ENCODE measurements at places on chromosomes 6 and 20.

GRCh38 chr20:62812181-62812906 lies 4.5 kb upstream of the COL9A3 start:
- no peak for DNase-seq

- DNase-seq, result no peak
These were observed 429.5 kb upstream of the ARID1B start for GRCh38 chr6:156347656-156348055.

GRCh38 chr6:85942844-85943243 lies 300.2 kb upstream of the SYNCRIP start:
- DNase-seq, result no peak

- DNase-seq, result no peak
These were observed 3.2 kb upstream of the ANKRD60 start for GRCh38 chr20:58231683-58232082.

- no peak for DNase-seq
These were observed 68.9 kb downstream of the PERP start for GRCh38 chr6:138038142-138038870.

DNA sequence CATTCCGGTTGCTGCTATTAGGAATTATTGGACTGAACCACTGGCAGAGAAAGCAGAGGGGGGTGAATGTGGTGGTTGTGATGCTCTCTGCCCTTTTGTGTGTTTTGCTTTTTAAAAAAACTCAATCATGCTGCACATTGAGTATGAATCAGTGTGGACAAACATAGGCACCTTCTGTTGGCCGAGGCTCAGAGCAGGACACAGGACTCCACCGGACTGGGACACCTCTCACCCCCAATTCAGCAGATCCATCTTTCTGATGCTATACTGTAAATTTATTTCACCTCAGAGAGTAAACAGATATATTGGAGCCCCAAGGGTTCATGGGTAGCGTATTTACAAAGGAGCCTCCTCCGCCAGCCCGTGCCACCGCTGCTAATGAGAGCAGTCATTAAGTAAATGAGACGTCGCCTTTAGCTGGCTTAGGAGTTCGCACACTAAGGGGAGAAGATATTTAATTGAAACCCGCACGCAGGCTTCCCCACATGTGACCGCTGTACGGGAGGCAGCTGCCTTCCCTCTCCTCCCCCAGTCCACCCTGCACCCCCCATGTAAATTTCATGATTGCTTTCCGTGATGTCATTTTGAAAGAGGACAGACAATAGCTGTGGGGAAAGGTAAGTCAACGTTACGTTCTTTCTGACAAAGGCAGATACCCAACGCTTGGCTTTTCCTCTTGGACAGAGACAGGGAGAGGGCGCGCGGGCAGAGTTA lies at the start of gene MYT1:
Gene MYT1 (plus strand): TSS at position 330 of the 714 bp plus-strand sequence. CDS start 34,410 bp downstream, outside the sequence.
- no peak for DNase-seq

DNA sequence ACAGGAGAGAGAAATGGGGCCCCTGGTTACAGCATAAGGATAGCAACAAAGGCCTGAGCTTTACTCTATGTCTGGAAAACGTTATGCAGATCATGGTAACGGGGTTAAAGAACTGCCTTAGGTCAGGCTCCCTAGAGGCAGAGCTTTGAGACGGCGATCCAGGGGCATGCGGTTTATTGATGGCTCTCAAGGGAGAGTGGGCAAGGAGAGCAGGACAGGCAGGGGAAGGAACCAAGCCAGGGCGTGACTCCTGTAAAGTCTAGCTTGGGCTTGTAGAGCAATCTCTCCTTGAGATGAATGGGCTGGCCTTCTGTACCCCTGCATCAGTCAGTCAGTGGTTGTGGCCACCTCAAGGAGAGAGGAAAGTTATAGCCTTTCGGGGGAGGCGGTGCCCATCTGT lies 12.5 kb upstream of the FERMT1 start:
- peak; percentile 17 for DNase-seq

GRCh38 chr20:56955680-56956079 lies 310.8 kb downstream of the BMP7 start:
- no peak for DNase-seq

DNA sequence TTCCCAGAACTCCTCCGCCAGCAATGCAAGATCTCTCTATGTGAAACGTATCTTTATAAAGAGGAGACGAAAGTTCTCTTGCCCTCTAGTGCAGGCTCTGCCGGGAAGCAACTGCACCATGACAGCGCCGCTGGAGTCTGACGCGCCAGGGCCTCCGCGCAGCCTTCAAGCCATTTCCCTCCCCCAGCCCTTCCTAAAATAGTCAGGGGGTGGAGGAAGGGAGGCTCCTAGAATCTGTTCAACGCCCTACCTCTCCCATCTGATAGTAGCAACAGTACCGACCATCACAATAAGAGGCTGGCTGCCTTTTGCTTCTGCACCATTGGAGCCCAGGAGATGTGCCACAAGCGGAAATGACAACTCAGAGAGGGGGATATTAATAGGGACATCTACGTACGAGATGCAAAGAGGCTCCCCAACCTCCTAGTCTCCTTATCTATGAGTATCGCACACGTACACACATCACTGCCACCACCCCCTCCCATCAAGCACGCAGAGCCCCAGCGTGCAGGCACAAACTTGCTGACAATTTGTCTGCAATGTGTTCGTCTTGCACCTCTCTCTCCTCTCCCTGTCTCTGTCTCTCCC lies 1.0 kb downstream of the SYNE1 start:
- DNase-seq, result peak; percentile 37

GRCh38 chr6:110728501-110728900 lies 86.8 kb downstream of the CDK19 start:
- no peak for DNase-seq

- DNase-seq, result no peak
These were observed 630 bp downstream of the LIME1 start for GRCh38 chr20:63736893-63737694.

GRCh38 chr6:15385521-15385920 lies 139.7 kb downstream of the JARID2 start:
- no peak for DNase-seq

- DNase-seq, result peak; percentile 30
These were observed 266.7 kb downstream of the CDH26 start for GRCh38 chr20:60224914-60225313.

- DNase-seq, result no peak
These were observed 38.7 kb downstream of the SYNE1 start for GRCh38 chr6:152598421-152598820.

- DNase-seq, result no peak
These were observed 80.7 kb upstream of the CLDN20 start for GRCh38 chr6:155183095-155183494.

DNA sequence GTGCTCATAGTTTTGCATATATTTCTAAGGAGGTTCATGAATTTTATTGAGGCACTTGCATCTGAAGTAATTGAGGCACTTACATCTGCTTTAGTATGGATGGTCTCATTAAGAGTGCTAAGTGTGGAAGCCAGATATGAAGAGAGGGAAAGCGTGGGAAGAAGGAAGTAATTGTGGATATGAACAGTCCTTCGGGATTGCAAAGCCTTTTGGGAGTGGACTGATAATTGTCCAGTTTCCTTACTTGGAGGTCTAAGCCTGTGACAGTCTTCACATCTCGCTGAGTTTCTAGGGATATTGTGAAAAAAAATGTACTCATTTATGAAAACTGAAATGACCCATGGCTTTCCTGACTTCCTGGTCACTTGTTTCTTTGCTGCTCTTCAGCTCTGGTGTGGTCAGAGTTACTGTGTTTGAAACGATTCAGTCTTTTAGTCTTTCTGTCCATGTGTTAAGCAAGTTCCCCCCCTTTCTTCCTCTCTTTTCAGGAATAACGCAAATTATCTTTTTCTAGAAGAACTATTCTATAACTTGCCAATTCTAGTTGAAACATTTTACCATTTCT lies 137.3 kb downstream of the ZFAND3 start:
- no peak for DNase-seq

- no peak for DNase-seq
These were observed 43.7 kb downstream of the FRK start for GRCh38 chr6:116016846-116017545.

- DNase-seq, result no peak
These were observed 586.6 kb downstream of the KIF16B start for GRCh38 chr20:15986690-15987089.

GRCh38 chr20:49882171-49882970 lies 33.0 kb downstream of the SPATA2 start:
- no peak for DNase-seq

GRCh38 chr6:149284904-149285303 lies 32.6 kb upstream of the TAB2 start:
- no peak for DNase-seq

DNA sequence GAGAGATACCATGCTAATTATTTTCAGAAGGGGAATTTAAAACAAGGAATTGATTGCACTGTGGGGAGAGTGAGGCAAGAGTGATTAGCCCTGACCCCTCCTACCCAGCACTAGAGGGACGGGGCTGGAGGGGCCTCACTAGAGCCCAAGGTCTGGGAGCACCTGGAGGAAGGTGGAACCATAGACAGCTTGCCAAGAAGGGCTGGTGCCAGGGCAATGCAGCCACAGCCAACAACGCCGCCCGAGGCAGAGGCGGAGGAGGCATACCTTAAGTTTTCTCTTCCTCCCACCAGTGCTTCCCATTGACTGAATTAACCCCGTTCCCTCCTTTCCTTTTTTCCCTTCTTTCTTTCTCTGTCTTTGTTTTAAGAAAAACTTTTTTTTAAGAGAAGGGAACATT lies 40.0 kb downstream of the IYD start:
- no peak for DNase-seq

- DNase-seq, result no peak
These were observed 48.7 kb downstream of the SCGN start for GRCh38 chr6:25700761-25701160.

DNA sequence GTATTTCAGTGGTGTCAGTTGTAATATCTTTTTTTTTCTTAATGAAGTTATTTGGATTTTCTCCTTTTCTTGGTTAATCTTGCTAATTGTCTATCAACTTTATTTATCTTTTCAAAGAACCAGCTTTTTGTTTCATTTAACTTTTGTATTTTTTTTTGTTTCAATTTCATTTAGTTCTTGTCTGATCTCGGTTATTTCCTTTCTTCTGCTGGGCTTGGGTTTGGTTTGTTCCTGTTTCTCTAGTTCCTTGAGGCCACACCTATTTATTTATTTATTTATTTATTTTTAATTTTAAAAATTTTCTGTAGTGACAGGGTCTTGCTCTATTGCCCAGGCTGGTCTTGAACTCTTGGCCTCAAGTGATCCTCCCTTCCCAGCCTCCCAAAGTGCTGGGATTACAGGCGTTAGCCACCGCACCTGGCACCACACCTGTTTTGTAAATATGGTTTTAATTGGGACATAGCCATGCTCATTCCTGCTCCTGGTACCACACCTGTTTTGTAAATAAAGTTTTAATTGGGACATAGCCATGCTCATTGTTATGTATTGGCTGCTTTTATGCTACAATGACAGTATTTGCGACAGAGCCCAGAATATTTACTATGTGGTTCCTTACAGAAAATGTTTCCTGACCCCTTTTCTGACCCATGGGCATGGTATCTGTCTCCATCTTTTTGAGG lies 22.2 kb downstream of the KDM1B start:
- no peak for DNase-seq

GRCh38 chr6:24719125-24719971 lies at the start of gene C6orf62:
TSS of gene C6orf62 (minus strand) at chr6:24719154. CDS start at chr6:24718668, 486 bp downstream.
- peak; percentile 28 for DNase-seq

DNA sequence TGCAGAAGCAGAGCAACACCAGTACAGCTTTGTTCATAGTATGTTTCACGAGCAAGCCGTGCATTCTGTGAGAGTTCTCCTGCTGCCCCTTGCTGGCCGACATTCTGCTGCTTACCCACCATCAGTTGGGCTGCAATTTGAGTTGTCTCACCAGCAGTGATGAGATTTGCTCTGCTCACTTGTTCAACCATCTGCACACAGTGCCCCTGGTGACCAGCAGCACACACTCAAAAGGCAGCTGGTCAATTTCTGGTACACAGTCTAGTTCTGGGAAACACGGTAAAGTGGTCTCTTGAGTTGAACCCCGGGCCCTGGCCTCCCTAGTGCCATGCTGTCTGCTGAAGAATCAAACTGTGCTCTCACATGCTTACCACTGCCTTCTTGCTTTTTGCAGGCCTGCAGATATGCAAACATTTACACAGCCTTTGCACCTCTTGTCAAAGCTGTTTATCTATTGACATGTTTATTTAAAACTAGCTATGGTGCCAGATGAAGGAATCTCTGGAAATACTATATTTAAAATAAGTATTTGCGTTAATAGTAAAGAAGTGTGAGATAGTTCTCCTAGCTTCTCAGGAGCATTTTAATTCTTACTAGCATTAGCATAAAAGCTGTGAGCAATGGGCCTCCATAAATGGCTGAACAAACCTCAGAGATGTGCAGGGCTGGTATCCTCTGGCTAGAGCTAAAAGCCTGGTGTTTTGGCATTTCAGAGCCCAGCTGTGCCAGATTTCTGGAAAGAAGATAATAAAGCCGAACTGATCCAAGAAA lies 234.3 kb downstream of the ARHGAP18 start:
- DNase-seq, result no peak

DNA sequence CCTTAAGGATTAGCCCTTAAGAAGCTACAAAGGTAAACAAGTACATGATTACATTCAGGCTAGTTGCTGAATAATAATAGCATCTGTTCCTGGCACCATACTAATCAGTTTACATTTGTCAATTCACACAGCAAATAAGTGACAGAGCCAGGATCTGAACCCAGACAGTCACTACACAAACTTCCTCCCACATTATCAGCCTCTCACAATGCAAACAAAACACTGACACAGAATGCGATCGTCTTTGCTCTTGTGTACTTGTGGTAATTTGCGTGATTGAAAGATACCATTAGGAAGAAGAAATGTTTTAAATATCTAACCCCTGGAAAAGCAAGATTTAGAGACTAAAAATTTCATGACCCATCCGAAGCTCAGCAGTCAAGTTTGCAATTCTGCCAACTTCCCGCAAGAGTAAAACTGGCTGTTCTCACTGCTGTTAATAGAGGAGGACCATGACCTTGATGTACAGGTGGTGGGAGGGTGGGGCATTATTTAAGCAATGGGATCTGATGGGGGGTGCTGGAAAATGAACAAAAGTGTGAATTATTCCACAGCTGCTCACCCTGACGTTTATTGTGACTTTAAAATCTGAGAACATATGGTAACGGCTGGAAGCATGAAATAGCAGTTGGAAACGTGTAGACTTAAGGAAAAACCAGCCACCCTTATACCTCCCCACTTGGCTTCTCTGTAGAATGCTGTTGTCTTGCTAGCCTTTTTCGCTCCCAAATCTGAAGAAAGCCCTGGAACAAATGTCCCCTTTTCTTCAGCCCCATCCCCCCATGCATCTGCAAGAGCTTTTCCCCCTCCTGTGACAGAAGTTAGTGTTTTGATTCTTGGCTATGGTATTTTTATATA lies 95.3 kb upstream of the ARMC2 start:
- DNase-seq, result no peak

GRCh38 chr20:43987018-43987417 lies 72.4 kb downstream of the TOX2 start:
- no peak for DNase-seq

- no peak for DNase-seq
These were observed 26.3 kb upstream of the TRAM2 start for GRCh38 chr6:52603000-52603795.

- peak; percentile 10 for DNase-seq
These were observed 83.8 kb upstream of the ELOVL5 start for GRCh38 chr6:53432318-53433161.
